CD8-positive, alpha-beta memory T cell (primary cell): ENCODE measurements at places on chromosomes 6 and 20.

- no peak for DNase-seq
These were observed 31.8 kb downstream of the MYB start for GRCh38 chr6:135212935-135213334.

DNA sequence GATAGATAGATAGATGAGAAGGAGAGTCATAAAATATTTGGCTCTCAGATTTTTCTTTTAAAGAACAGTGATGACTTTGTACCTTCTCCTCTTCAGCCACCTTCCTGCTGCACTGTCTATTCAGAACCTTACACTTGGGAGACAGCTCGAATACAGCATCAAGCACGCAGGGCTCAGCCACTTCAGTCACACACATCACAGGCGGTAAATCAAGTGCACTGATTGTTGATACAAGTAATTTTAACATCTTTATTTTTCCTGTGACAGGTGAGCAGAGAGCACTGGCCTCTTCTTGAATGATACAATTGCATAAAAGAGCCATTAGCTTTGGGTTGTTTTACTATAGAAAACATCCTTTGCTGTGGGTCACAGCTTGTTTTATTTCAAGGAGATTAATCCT, 1118.5 kb upstream of the EYS start:
- no peak for DNase-seq

DNA sequence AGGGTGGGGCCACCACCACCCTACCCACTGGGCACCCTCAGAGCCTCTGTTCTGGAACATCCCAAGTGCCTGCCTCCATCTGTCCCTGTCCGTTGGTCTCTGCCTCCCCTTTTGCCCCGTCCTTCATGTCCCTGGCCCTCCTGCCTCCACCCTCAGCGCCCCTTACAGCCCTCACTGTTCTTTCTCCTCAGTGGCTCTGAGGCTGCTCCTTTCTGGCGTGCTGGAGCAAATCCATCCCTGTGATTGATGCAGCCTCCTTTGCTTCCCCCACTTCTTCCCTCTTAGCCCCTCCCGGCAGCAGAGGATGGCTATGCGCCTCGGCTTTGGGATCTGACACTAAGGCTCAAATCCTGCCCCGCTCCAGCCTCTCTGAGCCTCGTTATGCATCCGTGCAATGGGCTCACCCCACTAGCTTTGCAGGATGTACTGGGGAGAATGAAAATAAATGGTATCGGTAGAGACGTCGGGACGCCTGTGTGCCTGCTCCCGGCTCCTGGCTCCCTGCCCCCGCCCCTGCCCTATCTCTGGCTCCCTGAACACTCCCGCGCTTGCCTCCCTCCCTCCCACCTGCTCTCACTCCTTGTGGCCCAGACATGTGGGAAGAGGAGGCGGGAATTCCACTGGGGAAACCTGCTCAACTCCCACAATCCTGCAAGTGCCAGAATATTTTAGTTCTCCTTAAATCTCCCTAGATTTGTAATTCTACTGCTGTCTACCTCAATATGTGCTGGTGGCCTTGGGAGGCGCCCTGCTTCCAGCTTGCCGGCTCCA, 13.1 kb downstream of the VSTM2L start:
- no peak for DNase-seq

DNA sequence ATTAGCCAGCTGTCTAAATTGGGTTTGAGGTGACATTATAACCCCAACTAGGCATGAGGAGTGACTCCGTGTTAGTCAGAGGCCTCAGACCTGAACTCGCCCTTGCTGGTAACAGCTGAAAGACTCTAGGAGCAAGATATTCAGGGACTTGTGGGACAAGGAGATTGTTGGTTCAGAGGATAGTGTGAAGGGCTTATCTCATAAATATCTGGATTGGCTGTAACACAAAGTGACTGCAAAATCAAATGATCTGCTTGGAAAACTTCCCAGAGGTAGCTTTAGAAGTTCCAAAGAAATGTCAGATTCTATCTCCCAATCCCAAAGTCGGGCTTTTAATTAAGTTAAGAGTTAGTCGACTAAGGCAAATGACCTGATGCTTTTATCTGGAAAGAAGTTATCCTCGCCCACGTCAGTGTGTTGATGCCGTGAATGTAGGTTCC, 72.4 kb downstream of the TULP4 start:
- DNase-seq, result no peak

DNA sequence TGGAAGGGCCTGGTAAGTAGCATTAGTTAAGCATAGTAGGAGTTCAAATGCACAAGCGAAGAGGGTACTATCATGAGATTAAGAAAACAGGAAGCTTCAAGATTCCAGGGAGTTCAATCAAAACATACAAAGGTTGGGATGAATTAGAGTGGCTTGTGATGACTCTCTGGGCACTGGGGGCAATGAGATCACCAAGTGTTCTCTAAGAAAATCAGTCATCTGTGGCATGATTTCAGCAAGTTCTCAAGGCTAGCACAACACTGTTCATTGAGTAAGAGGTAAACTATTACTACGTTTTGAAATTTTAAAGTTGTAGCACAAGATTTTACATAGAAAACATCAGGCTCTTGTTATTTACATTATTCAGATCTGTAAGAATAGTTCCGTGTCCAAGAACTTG, 139.7 kb upstream of the FLRT3 start:
- no peak for DNase-seq

- no peak for DNase-seq
These were observed 10.2 kb downstream of the TRIM10 start for GRCh38 chr6:30150671-30151395.
